Lung (tissue), 17 donors: ENCODE measurements at places on chromosomes 16 and 17. TPM values are rescaled to one million over a fixed set of nuclear protein-coding genes. Genes with fewer than 3 reads are reported as not detected.

DNA sequence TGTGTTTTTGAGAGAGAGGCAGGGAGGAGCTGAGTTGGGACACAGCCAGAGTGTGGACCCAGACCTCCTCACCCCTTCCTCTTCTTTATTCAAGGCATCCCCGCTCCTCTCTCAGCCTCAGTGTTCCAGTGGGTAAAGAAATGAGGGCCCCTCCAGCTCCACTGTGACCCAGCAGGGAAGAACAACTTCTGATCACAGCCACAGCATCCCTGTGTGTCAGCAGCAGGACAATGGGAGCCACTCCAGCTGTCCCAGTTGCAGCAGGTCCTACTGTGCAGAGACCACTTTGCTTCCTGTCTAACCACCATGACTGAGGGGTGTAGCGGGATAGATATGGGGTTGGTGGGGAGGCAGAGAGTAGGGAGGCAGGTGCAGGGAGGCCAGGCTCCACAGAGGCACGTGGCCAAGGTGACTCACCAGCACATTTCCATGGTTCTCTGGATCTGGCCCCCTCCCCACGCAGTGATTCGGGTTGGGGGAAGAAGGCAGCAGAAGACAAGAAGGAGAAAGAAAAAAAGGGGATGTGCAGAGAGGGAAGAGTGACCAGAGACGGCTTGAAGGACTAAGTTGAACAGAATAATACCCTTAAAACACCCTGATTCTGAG, 24.5 kb downstream of the PIK3R5 start:
- no peaks in the 10 kb centered on the region for H3K4me1 ChIP-seq
- peaks cover 5% of the 10 kb centered on the region for H3K27me3 ChIP-seq
- H3K27ac ChIP-seq: no peak overlapping the region
- no peaks in the 10 kb centered on the region for H3K36me3 ChIP-seq
- no peak overlapping the region for H3K4me3 ChIP-seq

DNA sequence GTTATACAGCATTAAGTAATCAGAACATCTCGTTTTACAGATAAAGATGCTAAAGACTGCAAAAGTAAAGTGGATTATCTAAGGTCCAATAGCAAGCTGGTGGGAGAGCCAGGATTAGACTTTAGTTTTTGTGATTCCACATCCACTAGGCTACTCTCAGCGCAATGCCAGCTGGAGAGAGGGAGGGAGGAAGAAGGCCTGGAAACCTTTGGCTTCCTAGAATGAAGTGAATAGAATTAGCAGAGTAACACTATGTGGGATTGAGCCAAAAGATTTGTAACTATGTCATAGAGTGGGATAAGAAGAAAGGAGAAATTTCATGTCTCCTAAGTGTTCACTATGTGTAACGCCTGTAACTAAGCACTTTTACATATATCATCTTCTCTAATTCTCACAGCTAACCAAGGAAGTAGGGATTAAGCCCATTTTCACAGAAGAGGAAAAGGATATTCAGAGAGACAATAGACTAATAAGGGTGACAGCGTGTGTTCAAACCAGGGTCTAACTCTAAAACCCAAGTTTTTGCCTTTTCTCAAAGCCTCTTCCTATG, 25.4 kb upstream of the NSRP1 start:
- no peak for DNase-seq
- no peak overlapping the region for H3K4me3 ChIP-seq
- H3K27me3 ChIP-seq: no peaks in the 10 kb centered on the region
- no peaks in the 10 kb centered on the region for H3K4me1 ChIP-seq

DNA sequence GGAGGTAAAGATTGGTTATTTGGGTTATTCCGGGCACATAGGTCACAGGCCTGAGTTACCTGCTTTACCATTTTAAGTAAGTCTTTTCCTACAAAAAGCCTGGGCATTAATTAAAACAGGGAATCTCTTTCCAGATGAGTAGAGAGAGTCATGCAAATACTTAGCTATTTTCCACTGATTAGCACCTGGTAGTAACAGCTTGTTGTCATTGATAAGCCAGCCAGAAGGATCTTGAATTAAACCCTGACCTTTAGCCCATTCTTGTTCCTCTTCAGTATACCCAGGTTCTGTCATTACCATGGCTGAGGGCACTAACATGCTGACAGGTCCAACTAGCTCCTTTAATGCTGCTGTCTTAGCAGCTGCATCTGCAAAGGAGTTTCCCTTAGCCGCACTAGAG, 44.4 kb upstream of the ARL4D start:
- peaks cover 2% of the 10 kb centered on the region for H3K4me1 ChIP-seq
- no peaks in the 10 kb centered on the region for H3K36me3 ChIP-seq
- DNase-seq: no peak
- no peak overlapping the region for H3K27ac ChIP-seq

DNA sequence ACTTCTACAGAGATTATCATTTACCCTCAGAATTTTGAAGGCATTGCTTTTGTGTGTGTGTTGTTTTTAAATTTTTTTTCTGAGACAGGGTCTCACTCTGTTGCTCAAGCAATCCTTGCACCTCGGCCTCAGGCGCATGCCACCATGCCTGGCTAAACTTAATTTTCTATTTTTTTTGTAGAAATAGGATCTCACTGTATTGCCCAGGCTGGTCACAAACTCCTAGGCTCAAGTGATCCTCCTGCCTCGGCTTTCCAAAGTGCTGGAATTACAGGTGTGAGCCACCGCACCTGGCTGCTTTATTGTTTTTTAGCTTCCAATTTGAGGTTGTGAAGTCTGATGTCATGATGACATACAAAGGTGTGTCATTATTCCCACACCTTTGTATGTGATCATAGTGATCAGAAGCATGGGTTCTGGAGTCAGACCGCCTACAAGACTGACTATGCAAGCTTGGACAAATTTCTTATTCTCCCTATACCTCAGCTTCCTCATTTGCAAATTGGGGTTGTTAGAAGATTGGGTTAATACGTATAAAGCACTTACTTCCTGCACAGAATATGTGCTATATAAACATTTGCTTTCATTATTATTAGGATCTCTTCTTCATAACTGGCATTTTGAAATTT, 5.8 kb downstream of the SEPHS2 start:
- DNase-seq: no peak
- H3K4me3 ChIP-seq: no peak overlapping the region
- no peaks in the 10 kb centered on the region for H3K27me3 ChIP-seq
- H3K27ac ChIP-seq: no peak overlapping the region
- peaks cover 10% of the 10 kb centered on the region for H3K36me3 ChIP-seq

- peak overlapping the region; percentile 91 for H3K27ac ChIP-seq
- H3K4me3 ChIP-seq: peak overlapping the region; percentile 66
- H3K4me1 ChIP-seq: no peaks in the 10 kb centered on the region
- H3K27me3 ChIP-seq: no peaks in the 10 kb centered on the region
- no peaks in the 10 kb centered on the region for H3K36me3 ChIP-seq
- DNase-seq: peak; percentile 76
These were observed 488 bp downstream of the TFAP4 start for GRCh38 chr16:4272114-4272956.

DNA sequence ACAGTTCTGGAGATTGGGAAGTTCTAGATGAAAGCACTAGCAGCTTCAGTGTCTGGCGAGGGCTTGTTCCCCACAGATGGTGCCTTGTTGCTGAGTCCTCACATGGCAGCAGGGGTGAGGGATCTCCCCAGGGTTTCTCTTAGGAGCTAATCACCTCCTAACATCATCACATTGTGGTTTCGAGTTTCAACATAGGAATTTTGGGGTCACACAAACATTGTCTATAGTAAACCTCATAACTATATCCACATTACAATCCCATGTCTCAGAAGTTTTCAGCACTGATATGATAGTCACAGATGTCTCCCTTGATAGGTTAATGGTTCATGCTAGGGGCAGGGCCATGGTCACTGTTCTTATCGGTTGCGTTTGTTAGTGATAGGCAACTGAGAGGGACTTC, 13.8 kb downstream of the CLUAP1 start:
- no peaks in the 10 kb centered on the region for H3K27me3 ChIP-seq
- peaks cover 56% of the 10 kb centered on the region for H3K36me3 ChIP-seq
- no peaks in the 10 kb centered on the region for H3K4me1 ChIP-seq
- H3K4me3 ChIP-seq: no peak overlapping the region
- H3K27ac ChIP-seq: no peak overlapping the region

GRCh38 chr17:7294614-7295153, at the start of gene YBX2:
Gene YBX2, minus strand, starts transcription at chr17:7294639. Its CDS starts 139 bp downstream, at chr17:7294500.
- no peak within 1 kb of the TSS for H3K4me3 ChIP-seq
- DNase-seq: peak; percentile 40
- H3K36me3 ChIP-seq: no peaks in the 10 kb centered on the region
- H3K27me3 ChIP-seq: peaks cover 22% of the 10 kb centered on the region
- H3K27ac ChIP-seq: no peak within 1 kb of the TSS

- DNase-seq: no peak
- no peak overlapping the region for H3K4me3 ChIP-seq
- H3K27me3 ChIP-seq: no peaks in the 10 kb centered on the region
- H3K27ac ChIP-seq: no peak overlapping the region
These were observed 18.1 kb upstream of the MYH8 start for GRCh38 chr17:10439816-10440215.

DNA sequence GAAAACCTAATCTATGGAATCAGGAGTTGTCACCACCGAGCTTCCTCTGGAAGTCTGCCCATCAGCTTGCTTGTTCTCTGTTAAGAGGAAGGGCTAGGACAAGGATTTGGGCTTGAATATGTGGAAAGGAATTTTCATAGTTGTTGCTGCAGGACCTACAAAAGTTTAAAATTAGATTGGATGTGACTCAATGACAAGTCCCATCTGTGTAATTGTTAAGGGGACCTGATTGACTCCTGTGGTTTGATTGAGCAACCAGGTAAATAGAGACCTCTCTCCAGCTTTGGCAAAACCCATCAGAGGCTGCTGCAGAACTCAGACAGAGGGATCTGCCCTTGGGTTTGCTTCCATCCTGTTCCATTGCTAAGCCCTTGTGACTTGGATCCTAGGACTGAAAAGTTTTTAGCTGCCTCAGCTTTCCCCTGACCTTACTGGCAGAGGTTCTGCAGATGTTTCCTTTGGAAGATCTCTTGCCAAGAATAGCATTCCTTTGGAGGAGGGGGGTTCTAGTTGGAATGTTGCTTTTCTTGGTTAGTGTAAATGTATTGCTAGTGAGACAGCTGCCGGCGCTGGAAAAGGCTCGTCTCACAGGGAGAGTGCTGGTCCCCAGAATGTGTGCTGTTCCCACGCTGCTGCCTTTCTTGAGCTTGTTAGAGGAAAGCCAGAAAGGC, 50.0 kb downstream of the SF3B3 start:
- DNase-seq: peak; percentile 65
- peaks cover 46% of the 10 kb centered on the region for H3K36me3 ChIP-seq
- H3K4me1 ChIP-seq: no peaks in the 10 kb centered on the region
- H3K27me3 ChIP-seq: no peaks in the 10 kb centered on the region

DNA sequence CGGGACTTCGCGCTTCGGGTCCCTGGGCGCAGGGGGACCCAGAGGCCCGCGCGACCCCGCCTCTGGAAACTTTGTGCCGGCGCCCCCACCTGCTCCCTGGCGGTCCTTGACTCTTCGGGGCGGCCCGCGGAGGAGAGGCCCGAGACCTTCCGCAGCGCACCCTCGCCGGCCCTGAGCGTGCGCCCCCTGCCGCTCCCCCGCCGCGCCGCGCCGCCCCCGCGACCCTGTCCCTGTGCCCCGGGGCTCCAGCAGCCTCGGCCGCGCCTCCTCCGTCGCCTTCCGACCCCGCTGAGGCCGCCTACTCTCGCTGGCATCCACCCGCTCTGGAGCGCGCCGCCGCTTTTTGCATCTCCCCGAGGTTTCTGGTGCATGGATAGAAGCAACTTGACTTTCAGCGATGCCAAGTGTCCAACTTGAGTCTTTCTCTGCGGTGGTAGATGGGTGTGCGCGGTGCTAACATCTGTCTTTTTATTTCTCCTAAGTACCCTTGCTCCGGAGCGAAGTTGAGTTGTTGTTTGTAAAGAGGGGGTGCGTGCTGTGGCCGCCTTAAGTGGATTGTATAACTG, 414 bp downstream of the DUSP14 start:
- H3K27ac ChIP-seq: peak overlapping the region; percentile 30
- H3K27me3 ChIP-seq: no peaks in the 10 kb centered on the region
- no peaks in the 10 kb centered on the region for H3K36me3 ChIP-seq
- peak overlapping the region; percentile 62 for H3K4me3 ChIP-seq
- DNase-seq: peak; percentile 76
- peaks cover 3% of the 10 kb centered on the region for H3K4me1 ChIP-seq

GRCh38 chr16:67723151-67723910, 4.2 kb upstream of the GFOD2 start:
- H3K36me3 ChIP-seq: peaks cover 23% of the 10 kb centered on the region
- no peak overlapping the region for H3K4me3 ChIP-seq
- H3K27ac ChIP-seq: no peak overlapping the region
- DNase-seq: no peak
- peaks cover 15% of the 10 kb centered on the region for H3K4me1 ChIP-seq

DNA sequence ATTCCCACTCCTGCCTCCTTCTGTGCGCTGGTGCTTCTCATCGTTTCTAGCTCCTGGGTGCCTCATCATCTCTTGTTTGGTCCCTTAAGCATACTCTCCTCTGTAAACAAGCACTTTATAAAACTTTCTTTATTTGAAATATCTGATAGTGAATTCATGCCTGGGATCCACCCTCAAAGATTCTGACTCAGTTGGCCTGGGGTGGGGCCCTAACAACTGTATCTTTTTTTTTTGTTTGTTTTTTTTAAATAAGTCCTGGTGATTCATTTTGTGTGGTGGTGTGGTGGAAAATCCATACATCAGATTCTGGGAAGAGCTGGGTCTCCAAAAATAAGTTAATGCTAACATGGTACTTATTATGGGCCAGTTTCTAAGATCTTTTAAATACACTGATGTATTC, 678.3 kb downstream of the TOX3 start:
- no peak overlapping the region for H3K27ac ChIP-seq
- no peaks in the 10 kb centered on the region for H3K27me3 ChIP-seq
- H3K4me3 ChIP-seq: no peak overlapping the region
- DNase-seq: no peak

DNA sequence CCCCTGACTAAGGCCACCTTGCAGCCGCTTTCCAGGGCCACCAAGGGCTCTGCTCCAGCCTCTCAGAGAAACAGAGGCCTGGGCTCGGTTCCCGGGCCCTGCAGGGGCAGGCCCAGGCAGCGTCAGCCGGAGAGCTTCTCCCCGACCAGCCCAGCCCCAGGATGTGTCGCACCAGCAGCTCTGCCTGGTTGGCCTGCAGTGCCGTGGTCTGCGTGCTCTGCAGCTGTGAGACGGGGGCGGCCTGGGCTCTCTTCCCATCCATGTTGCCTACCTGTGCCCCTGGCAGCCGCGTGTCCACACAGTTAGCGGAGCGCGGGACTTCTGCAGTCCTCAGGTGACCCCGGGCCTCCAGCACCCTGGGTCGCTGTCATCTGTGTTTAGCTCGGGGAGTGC, 4.8 kb downstream of the IGFALS start:
- no peaks in the 10 kb centered on the region for H3K27me3 ChIP-seq
- H3K4me1 ChIP-seq: no peaks in the 10 kb centered on the region
- no peak for DNase-seq

Gene KRTAP1-5
- not detected for total RNA-seq

Gene CES1
- total RNA-seq: 77.7 TPM

Gene OR1G1
- total RNA-seq: not detected

Gene SALL1
- 0.06 TPM for total RNA-seq

Gene APOH
- 3.9 TPM for total RNA-seq

Gene TBX21
- total RNA-seq: 2.0 TPM
